Stimulated activated CD4-positive, alpha-beta T cell treated with anti-CD3 and anti-CD28 coated beads, Interleukin-15, amount 100 ng/mL, for 48 hours (primary cell): ENCODE measurements at places on chromosomes 5 and 9.
A peak's percentile ranks its signal among the peaks of the same experiment; 100 is the strongest.

- DNase-seq = no peak
Observed at GRCh38 chr9:134336228-134336627, 10.0 kb downstream of the RXRA start.

- DNase-seq = no peak
Observed at GRCh38 chr5:89028595-89029285, 145.8 kb upstream of the MEF2C start.

DNA sequence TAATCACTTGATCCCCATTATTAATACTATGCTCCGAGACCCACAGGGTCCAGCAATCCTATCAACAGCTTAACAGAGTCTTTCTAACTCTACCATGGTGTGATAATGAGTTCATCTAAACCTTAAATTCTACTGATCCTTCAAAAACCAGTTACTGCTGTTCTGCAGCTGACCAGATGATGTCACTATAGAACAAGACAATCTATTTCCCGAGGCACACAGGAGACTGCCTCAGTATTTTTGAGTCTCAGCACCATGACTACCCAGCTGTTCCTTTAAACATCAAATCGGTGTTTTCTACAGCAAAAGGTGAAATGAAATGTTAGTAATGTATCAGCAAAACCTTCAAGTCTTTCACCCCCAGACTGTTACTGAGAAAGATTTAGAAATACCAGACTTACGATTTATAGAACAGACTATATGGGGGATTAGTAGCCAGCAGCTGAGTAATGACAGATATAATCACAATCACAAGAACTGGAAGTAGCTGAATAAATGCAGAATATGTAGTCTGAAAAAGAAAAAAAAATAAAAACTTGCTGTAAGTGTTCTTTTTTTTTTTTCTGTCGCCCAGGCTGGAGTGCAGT lies 16.9 kb downstream of the DNAJC18 start:
- DNase-seq = no peak

- DNase-seq = no peak
Observed at GRCh38 chr9:134545215-134545542, 96.4 kb upstream of the COL5A1 start.

GRCh38 chr5:99900302-99900852 lies 634.8 kb upstream of the FAM174A start:
- no peak for DNase-seq

GRCh38 chr9:129334105-129334935 lies 156.3 kb upstream of the IER5L start:
- DNase-seq = peak; percentile 33

GRCh38 chr5:159951387-159951786 lies 35.1 kb downstream of the ADRA1B start:
- no peak for DNase-seq

DNA sequence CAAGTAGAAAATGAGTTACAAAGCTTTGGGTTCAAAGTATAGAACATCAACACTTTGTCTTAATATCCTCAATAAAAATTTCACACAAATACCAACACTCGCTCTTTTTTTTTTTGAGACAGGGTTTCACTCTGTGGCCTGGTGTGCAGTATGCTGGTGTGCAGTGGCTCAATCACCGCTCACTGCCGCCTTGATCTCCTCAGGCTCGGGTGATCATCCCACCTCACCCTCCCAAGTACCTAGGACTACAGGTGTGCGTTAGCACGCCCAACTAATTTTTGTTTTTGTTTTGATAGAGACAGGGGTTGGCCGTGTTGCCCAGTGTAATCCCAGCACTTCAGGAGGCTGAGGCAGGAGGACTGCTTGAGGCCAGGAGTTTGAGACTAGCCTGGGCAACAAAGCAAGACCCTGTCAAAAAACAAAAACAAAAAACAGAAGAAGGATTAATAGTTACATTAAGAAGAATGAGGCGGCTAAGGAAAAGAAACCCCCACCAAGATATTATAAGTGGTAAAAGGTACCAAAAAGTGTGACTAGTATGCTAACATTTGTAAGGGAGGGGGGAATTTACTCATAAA lies 20.3 kb downstream of the FNBP1 start:
- no peak for DNase-seq

DNA sequence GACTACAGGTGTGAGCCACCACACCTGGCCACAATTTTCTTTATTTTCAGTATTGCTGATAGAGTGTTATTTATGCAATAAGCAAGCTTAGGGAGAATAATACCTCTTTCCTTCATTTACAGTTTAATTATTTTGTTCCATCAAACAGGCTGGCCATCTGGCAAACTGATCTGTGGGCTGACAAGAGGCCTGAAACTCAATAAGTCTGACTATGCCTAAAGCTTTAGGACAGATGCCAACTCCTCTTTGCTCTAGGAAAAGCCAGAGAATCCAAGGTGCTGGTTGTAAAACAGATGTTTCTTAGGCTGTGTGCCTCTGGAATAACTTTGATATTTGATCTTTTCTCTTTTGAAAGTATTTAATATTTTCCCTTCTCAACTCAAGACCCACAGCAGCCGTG lies 98.4 kb downstream of the TARS1 start:
- DNase-seq = no peak

GRCh38 chr9:131585375-131585774 lies 40.1 kb downstream of the PRRT1B start:
- peak; percentile 18 for DNase-seq

GRCh38 chr9:1013021-1013420 lies 36.6 kb downstream of the DMRT3 start:
- no peak for DNase-seq

DNA sequence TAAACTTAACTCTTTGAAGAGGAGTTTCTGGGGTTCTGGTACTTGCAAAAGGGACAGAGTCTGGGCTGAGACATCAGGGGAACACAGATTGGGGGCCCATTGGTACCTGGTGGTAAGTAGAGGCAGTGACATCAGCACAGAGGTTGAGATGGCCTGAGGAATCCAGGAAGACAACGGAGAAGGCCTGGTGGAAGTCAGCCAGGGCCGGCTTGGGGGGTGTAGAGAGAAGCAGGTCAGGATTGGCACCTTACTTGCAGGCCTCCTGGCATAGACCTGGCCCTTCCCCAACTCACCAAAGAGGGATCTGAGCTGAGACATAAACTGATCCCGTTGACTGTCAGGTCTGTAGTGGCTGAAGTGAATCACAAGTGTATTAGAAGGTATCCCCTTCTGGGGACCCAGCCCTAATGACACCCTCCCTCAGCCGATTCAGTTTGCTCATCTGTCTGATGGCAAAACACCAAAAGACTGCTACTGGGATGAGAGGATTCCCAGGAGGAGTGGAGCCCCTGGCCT lies 5.5 kb downstream of the NOL6 start:
- no peak for DNase-seq

- DNase-seq = no peak
Observed at GRCh38 chr5:119373449-119373858, 17.6 kb downstream of the TNFAIP8 start.

DNA sequence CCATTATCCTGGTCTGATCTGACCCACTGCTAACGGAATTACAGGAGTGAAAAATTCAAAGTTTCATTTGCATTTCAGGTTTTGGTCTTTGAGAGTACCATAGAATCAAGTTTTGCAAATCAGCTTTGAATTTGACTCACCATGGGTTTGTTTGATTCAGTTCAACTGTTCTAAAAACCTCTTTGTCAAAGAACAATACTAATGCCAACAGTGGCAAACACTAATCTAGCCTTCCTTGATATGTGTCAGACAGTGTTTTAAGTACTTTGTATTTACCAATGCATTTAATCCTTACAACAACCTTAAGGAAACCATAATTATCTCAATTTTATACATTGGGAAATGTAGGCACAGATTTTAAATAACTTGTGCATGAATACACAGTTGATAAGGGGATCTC lies 10.1 kb upstream of the FSD1L start:
- DNase-seq = no peak
